ENCODE measurements at places on chromosomes 3 and 15. TPM values are rescaled to one million over a fixed set of nuclear protein-coding genes. Genes with fewer than 3 reads are reported as not detected.
A peak's percentile ranks its signal among the peaks of the same experiment; 100 is the strongest.

DNA sequence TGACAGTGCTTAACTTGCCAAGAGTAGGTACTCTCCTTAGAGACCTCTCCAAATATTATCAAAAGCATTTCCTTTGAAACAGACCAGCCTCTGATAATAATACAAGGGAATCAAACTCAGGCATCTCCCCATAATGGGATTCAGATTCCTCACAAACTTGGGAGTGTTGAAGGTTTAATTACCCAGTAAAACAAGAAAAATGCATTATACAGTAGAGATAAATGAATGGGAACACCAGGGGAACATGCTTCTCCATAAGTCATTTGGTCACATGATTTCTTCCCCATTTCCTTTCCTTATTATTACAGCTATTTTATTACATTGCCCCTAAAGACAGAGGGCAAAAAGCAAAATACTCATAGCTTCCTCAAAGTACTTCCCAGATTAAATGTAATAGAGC, 325.0 kb upstream of the CDIN1 start:
- peak; percentile 50 for DNase-seq

Gene ST3GAL6
- 13.2 TPM for polyA plus RNA-seq

DNA sequence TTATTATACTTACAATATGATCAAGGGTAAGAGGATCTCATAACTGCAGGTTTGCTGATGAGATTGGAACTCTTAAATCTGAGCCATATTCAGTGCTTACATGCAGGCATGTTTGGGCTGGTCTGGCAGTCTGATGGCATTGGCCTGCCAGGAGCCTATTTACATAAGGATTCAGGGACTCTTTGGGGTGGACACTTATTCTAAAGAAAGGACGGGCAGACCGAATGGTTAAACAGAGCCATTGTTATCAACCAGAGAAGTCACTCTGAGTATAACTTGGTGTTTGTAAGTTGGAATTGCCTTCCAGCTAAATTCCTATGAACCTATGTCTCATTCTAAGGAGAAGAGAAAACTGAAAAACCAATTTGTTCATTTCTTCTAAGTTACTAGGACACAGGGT, 932.8 kb downstream of the IGSF11 start:
- no peak for DNase-seq

DNA sequence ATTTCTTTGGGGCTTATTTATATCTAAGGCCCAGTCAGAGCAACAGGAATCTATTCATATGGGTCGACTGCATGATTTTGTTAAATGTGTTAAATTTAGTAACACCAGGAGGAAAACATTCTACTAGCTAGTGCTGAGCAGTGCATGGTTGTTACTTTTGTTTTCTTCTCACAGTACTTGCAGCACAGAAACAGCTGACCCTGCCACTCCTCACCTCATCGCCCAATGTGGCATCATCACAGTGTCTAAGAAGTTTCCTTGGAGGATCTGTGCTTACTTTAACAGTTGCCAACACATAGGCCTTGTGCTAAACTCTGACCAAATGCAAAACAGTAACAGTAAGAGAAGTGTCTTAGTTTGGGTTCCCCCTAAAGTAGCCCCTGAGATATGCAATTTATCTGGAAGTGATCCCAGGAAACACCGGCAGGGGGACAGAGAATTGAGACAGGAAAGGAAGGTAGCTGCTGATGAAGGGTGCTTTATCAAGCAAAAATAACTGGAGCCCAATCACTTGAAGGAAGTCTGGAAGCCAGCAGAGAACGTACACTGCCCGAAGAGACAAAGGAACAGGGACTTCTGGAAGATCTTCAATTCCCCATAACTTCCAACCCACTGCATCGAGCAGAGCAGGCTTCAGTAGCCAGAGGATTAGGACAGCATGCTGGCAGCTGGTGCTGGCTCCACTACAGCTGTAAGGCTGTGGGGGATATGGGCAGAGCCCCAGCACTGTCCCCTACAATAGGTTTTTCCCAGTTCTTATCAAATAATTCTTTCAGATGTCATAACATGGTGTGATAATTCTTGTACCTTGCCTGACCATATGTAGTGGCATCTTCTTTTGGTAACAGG, 36.0 kb upstream of the ULK4 start:
- DNase-seq = no peak

GRCh38 chr15:80026754-80027153, 32.7 kb upstream of the ZFAND6 start:
- DNase-seq = no peak

GRCh38 chr3:134093956-134094355, 64.2 kb upstream of the SLCO2A1 start:
- no peak for DNase-seq

DNA sequence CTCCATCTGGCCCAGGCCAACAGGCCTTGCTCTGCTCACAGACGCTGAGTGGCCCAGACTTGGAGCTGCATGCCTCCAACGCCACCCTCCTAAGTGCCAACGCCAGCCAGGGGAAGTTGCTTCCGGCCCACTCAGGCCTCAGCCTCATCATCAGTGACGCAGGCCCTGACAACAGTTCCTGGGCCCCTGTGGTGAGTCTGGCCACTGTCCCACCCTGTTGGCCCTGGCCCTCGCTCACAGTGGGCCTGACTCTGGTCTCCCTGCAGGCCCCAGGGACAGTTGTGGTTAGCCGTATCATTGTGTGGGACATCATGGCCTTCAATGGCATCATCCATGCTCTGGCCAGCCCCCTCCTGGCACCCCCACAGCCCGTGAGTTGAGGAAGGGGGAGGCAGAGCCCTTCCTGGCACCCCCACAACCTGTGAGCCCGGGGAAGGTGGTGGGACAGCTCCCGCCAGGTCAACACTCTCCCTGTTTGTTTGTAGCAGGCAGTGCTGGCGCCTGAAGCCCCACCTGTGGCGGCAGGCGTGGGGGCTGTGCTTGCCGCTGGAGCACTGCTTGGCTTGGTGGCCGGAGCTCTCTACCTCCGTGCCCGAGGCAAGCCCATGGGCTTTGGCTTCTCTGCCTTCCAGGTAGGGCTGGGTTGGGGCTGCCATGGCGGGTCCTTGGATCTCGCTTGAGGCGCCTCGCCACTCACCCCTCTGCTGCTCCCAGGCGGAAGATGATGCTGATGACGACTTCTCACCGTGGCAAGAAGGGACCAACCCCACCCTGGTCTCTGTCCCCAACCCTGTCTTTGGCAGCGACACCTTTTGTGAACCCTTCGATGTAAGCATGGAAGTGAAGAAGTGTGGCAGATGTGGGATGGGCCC, 10.0 kb downstream of the NT5DC2 start:
- DNase-seq = no peak

DNA sequence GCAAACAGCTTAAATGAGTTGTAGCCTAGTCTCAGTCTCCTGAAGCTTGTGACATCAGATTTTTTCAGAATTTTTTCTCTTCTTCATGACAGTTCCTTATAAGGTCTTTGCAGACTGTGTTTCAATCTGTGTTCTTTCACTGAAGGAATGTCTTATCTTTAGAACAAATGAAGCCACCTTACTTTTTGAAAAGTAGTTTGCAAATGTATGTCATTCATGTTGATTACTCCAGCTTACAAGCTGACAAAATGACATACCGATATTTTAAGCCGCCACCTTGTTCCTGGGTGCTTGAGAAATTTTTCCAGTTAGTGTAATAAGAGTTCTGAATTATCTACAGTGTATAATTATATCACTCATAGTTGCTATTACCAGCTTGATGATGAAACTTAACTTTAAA, 57.0 kb downstream of the ASTE1 start:
- no peak for DNase-seq

DNA sequence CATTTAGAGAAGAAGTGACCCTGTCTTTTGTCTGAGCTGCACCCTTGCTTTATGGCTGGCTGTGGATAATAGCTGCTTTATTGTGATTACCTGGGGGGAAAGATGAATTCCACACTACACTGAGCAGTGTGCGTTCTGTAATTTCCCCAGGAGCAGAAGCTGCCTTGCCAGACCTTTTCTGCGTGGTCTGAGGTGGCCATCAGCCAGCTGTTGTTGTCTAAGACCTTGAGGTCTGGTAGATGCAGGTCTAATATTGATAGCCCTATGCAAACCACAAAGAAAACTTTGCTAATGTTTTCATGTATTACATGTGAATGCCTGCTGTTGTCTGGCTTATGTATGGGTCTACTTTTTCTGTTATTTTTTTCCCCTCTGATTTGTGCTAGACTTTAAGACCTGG, 144.6 kb downstream of the THSD4 start:
- DNase-seq = no peak

GRCh38 chr3:58998476-58999117, 51.2 kb downstream of the CFAP20DC start:
- DNase-seq = peak; percentile 79

Gene TMEM212
- polyA plus RNA-seq = 0.14 TPM

- no peak for DNase-seq
These were observed 37.9 kb downstream of the UBR1 start for GRCh38 chr15:43067717-43068461.

Gene CAND2
- 7.1 TPM for polyA plus RNA-seq

DNA sequence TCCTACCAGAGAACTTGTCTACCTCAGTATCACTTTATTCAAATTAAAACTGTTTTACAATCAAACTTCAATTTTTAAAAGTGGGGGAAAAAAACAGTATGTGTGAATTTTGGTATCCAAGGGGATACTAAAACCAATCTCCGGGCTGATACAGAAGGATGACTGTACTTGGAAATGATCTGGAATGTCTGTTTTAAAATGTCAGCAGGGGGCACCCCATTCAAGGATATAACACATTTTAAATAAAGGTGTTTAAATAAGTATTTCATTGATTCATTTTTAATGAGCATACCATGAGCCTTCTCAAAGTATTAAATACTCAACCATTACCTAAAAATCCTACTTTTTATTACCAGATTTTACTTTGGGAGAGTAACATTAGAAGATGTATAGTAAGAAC, 67.9 kb downstream of the ULK4 start:
- peak; percentile 75 for DNase-seq

DNA sequence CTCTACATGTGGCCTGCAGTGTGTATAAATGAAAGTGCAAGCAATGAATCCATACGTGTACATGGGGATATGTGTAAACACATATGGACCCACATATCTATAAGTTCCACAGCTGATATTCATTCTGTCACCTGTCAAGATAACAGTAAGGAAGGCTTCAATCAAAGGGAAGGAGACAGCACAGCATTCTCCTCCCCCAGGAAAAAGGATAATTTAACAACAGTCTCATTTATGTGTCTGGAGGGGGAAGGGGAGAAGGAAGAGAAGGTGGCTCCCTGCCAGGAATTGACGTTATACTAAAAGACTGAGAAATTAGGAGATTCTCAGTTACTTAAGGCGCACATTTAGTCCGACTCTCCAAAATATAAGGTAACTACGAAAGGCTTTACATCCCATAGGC, 345.9 kb downstream of the FOXP1 start:
- DNase-seq = no peak

DNA sequence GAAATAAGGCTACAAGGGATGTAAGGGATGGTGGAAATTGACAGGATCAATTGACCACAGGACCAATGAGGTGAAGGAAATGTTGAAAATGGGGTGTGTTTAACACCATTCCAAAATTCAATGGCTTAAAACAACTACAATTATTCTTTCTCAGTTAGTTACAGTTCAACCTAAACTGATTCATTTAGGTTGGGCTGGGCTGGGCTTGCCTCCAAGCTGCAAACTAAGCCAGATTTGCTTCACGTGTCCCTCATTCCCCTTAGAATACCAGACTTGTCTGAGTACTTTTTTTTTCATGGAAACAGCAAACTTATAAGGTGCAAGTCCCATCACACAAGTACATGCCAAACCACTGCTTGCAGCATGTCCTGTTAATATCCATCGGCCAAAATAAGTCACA, 280.1 kb downstream of the NEK10 start:
- DNase-seq = no peak

GRCh38 chr15:68791431-68792283, 29.0 kb downstream of the ANP32A start:
- DNase-seq = no peak

All from endothelial cell of umbilical vein (primary cell).